ENCODE measurements at places on chromosomes 11 and 22. TPM values are rescaled to one million over a fixed set of nuclear protein-coding genes. Genes with fewer than 3 reads are reported as not detected.

- no peak overlapping the region for H3K27ac ChIP-seq
- no peaks in the 10 kb centered on the region for H3K36me3 ChIP-seq
- no peak overlapping the region for H3K4me3 ChIP-seq
- no peaks in the 10 kb centered on the region for H3K4me1 ChIP-seq
- H3K27me3 ChIP-seq = no peaks in the 10 kb centered on the region
Measured at GRCh38 chr11:44255406-44256071, 54.4 kb downstream of the ALX4 start.

DNA sequence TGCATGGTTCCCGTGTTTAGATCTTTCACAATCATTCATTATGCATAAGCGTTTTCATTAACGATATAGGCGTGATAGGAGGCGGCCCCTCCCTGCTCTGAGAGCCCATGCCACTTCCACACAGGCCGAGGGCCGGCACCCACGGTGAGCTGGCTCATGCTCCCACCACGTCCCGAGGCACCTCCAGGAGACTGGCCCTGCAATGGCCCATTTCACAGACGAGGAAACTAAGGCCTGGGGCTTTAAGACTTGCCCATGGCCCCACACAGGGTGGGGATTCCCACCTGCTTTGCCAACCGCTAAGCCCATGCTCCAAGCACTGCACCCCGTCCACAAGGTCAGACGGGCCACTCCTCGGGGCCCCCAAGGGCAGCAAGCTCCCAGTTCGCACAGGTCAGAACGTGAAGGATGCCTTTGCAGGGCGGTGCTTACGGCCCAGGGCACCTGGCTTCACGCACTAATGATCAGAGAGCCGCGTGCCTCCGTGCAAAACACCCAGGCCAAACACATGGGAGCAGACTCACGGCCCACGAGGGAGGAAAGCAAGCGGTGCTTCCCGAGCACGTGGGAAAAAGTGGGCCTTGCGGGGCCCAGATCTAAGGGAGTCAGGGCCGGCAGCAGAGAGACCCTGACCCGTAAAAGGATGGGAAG is 8.3 kb downstream of the OSBPL5 start:
- H3K36me3 ChIP-seq = no peaks in the 10 kb centered on the region
- peak overlapping the region; percentile 19 for H3K4me3 ChIP-seq
- H3K4me1 ChIP-seq = peaks cover 24% of the 10 kb centered on the region
- no peak for DNase-seq

DNA sequence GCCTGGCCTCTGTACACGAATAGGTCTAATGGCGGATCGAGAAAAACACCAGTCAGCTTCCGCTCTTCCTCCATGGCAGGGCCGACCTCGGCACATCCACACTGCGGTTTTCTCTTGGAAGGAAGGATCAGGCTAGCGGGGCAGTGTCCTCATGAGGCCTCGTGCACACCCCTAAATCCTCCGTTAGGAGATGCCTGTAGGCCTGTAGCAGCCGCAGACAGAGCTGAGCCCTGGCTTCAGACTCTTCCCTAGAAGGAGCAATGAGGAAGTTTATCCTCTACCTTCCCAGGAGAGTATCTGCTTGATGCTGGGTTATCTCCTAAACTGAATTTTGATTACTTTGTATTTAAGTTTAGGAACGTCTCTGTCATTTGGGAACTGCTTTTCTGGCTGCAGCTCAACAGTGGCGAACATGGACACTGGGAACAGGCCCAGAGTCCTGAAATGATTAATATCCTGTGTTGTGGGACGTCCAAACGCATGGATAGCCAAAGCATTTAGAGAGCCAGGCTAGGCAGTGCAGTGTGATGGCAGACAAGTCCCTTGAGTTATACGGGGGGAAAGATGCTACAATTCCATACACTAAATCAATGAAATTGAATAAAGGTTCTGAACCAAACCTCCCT is 16.5 kb upstream of the BMAL1 start:
- DNase-seq = no peak
- no peaks in the 10 kb centered on the region for H3K27me3 ChIP-seq
- peaks cover 13% of the 10 kb centered on the region for H3K4me1 ChIP-seq
- H3K27ac ChIP-seq = peak overlapping the region; percentile 88
- H3K4me3 ChIP-seq = no peak overlapping the region

- H3K27me3 ChIP-seq = no peaks in the 10 kb centered on the region
- H3K4me3 ChIP-seq = no peak overlapping the region
- no peak for DNase-seq
- H3K4me1 ChIP-seq = no peaks in the 10 kb centered on the region
- H3K27ac ChIP-seq = no peak overlapping the region
Measured at GRCh38 chr11:127044535-127044934, 44.0 kb upstream of the KIRREL3 start.

GRCh38 chr22:31291481-31292235 is 630 bp downstream of the PIK3IP1 start:
- peak overlapping the region; percentile 75 for H3K4me3 ChIP-seq
- H3K27ac ChIP-seq = peak overlapping the region; percentile 94
- no peaks in the 10 kb centered on the region for H3K27me3 ChIP-seq
- DNase-seq = no peak
- no peaks in the 10 kb centered on the region for H3K36me3 ChIP-seq
- H3K4me1 ChIP-seq = peaks cover 15% of the 10 kb centered on the region

GRCh38 chr22:40595497-40596234 is 40.9 kb downstream of the MRTFA start:
- H3K4me1 ChIP-seq = no peaks in the 10 kb centered on the region
- H3K27ac ChIP-seq = peak overlapping the region; percentile 59
- no peak overlapping the region for H3K4me3 ChIP-seq

DNA sequence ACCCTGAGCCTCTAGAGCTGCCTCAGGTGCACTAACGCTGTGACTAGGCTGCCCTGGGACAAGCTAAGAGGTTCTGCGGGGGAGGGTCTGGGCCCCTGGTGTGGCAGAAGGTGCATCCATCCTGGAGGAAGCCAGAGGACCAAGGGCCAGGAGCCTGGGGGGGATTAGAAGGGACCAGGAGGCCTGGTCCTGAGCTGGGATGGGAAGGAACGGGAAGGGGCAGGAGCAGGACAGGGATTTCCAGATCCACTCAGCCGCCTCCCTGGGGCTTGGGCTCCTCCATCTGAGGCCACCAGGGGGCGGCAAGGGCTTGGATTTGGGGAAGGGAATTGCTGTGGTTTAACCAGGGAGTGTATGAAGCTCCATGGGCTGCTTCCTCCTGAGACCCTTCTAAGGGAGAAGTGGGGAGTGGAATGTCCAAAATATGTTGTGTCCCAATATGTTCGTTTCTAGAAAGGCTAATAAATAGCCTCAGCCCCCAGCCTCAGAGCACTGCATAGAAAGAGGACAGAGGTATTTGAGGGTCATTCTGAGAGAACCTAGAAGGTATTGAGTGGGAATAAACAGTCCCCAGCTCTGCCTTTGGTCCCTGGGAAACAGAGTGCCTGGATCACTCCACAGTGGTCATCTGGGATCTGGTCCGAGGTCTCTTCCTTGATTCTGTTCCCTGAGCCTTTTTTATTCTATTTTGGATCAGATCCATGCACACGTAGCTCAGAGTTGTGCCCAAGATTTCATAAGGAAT is 17.4 kb upstream of the PRAME start:
- no peaks in the 10 kb centered on the region for H3K27me3 ChIP-seq
- no peaks in the 10 kb centered on the region for H3K4me1 ChIP-seq
- no peak for DNase-seq
- no peak overlapping the region for H3K27ac ChIP-seq
- H3K36me3 ChIP-seq = no peaks in the 10 kb centered on the region

GRCh38 chr22:38112381-38112780 is 1.9 kb upstream of the BAIAP2L2 start:
- H3K27me3 ChIP-seq = no peaks in the 10 kb centered on the region
- H3K27ac ChIP-seq = no peak overlapping the region
- H3K4me1 ChIP-seq = peaks cover 6% of the 10 kb centered on the region
- no peak overlapping the region for H3K4me3 ChIP-seq
- DNase-seq = no peak

DNA sequence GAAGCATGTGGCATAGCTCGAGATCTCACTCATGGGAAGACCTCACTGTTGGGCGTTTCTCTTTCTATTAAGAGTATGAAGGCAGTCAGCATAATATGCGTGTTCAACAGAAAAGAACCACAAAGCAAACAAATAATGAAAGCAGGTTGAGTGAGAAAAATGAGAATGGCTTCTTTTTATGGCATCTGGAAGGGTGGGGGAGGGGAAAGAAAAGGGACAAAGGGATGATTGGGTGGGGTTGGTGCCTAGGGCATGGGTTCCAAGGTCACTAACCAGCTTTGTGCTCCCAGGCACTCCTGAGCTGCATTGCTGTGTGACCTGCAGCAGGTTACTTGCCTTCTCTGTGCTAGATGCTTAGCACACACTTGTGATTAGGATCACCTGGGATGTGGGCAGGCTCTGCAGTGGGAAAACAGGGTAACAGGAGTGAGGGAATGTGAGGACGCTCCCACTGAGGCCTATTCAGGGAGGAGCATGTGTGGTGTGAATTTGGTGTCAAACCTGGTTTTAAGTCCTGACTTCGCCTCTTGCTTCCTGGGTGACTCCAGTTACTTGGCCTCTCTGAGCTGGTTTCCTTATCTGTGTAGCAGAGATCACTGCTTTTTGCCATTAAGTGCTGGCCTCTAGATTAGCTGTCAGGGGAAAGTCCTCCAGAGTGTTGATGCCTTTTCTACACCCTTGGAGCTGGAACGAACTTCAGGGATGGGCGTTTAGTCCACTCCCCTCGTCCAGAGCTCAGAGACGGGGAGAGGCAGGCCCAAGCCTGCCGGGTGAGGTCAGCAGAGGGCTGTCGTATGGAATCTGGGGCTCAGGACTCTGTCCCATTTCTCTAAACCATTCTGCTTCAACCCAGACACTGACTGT is 74.8 kb downstream of the KIAA1671 start:
- H3K36me3 ChIP-seq = no peaks in the 10 kb centered on the region
- DNase-seq = no peak
- no peaks in the 10 kb centered on the region for H3K27me3 ChIP-seq

DNA sequence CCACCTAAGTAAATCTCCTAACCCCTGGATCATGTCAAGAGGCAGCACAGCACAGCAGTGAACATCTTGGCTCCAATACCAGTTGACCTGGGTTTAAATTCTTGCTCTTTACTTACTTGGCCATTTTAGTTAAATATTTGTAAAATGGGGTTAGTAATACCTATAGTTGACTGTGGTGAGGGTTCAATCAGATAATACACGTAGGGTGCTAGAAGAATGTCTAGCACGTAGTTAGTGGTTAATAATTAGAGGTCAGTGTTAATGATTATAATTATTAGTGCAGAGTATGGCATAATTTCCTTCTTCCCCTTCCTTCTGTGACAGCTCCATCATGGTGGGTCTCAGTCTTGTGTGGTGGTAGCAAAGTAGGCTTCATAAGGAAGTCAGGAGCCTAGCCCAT is 520.8 kb downstream of the INSC start:
- no peak overlapping the region for H3K27ac ChIP-seq
- H3K4me3 ChIP-seq = no peak overlapping the region
- H3K4me1 ChIP-seq = no peaks in the 10 kb centered on the region
- DNase-seq = no peak
- no peaks in the 10 kb centered on the region for H3K36me3 ChIP-seq

- no peak for DNase-seq
- H3K36me3 ChIP-seq = no peaks in the 10 kb centered on the region
- H3K27ac ChIP-seq = no peak overlapping the region
- H3K27me3 ChIP-seq = no peaks in the 10 kb centered on the region
- H3K4me1 ChIP-seq = no peaks in the 10 kb centered on the region
- no peak overlapping the region for H3K4me3 ChIP-seq
Measured at GRCh38 chr11:59212222-59212621, 505 bp downstream of the MPEG1 start.

DNA sequence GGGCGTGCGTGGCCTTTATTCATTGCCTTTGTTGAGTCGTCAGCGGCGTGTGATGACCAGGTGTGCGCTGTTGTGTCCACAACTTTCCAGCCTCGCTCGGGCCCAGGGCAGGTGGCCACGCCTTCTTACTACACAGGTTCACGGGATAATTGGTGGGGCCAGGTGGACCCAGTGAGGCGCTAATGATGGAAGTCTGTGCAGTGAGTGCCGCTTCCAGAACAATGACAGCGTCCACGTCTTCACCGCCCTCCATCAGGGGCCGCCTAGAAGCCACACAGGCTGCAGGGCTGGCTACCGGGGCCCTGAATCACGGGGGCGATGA is 1197.3 kb downstream of the BRD1 start:
- H3K27me3 ChIP-seq = peaks cover 26% of the 10 kb centered on the region
- no peaks in the 10 kb centered on the region for H3K36me3 ChIP-seq
- H3K27ac ChIP-seq = no peak overlapping the region
- no peak for DNase-seq
- H3K4me1 ChIP-seq = no peaks in the 10 kb centered on the region

- H3K36me3 ChIP-seq = peaks cover 6% of the 10 kb centered on the region
- H3K27ac ChIP-seq = no peak overlapping the region
- H3K27me3 ChIP-seq = no peaks in the 10 kb centered on the region
- no peak overlapping the region for H3K4me3 ChIP-seq
- H3K4me1 ChIP-seq = no peaks in the 10 kb centered on the region
- DNase-seq = no peak
Measured at GRCh38 chr11:3665336-3666022, 5.7 kb downstream of the CHRNA10 start.

DNA sequence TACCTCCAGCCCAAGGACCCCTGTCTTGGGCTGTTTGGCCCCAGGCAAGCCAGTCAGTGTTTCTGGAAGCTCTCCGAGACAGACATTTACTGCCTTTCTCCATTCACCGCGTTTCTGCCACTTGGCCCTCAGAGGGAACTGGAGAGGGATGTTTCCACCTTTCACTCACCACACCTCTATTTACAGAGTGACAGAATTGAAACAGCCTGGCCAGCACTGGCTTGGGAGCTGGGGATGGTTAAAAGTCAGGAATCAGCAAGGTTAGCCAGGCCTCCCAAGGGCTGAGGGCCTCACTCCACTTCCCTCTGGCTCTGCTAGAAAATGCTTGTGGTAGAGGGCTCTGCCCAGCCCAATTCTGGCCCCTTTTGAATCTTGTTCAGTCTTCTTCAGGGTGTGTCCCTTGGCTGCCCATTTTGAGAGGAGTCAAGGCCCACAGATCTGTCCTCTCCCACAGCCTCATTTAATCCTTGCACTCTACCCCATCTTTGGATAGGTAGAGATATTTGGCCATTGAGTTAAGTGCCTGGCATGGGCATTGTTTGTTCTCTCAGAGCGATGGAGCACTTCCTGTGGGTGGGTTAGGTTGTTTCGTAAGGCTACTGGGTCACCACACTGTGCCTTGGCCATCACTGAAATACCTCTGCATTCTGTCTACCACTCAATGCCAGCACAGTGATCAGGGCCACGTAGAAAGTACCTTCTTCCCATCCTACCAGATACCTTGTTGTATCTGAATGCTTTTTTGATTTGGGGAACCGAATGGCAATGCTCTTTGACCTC is 119.2 kb downstream of the MICAL2 start:
- no peak overlapping the region for H3K27ac ChIP-seq
- H3K36me3 ChIP-seq = no peaks in the 10 kb centered on the region
- H3K4me3 ChIP-seq = no peak overlapping the region
- peaks cover 2% of the 10 kb centered on the region for H3K4me1 ChIP-seq
- no peak for DNase-seq
- no peaks in the 10 kb centered on the region for H3K27me3 ChIP-seq

- peak overlapping the region; percentile 88 for H3K27ac ChIP-seq
- no peaks in the 10 kb centered on the region for H3K27me3 ChIP-seq
- H3K36me3 ChIP-seq = no peaks in the 10 kb centered on the region
- DNase-seq = no peak
Measured at GRCh38 chr11:67468456-67468758, 644 bp downstream of the TMEM134 start.

The PGGHG gene
- 63.9 TPM for total RNA-seq

The POU2AF3 gene
- 1.4 TPM for total RNA-seq

The EPS8L2 gene
- total RNA-seq = 151 TPM

The NLRP14 gene
- under 0.01 TPM for total RNA-seq

The SH3BP1 gene
- 3.8 TPM for total RNA-seq

The NCF4 gene
- total RNA-seq = 14.5 TPM

The AP1B1 gene
- 55.7 TPM for total RNA-seq

The LARGE2 gene
- total RNA-seq = 5.9 TPM

Measured in breast epithelium (tissue), 4 donors.